Activated CD4-positive, alpha-beta T cell treated with anti-CD3 and anti-CD28 coated beads, Interleukin-2, amount 10 ng/mL, durations not matched to agents 7 days and 5 days (primary cell): ENCODE measurements at places on chromosomes 12 and 14. TPM values are rescaled to one million over a fixed set of nuclear protein-coding genes. Genes with fewer than 3 reads are reported as not detected.

Gene TMEM119
- total RNA-seq, result 1.2 TPM

Gene SOCS4
- total RNA-seq, result 29.9 TPM

Gene HECTD1
- total RNA-seq, result 97.2 TPM

Gene KRT4
- not detected for total RNA-seq

Gene PIANP
- total RNA-seq, result not detected

Gene IL22
- total RNA-seq, result 0.69 TPM

Gene KLHDC1
- 2.4 TPM for total RNA-seq

Gene SPTB
- total RNA-seq, result not detected
